Hippocampal formation (tissue), 2 donors: ENCODE measurements at places on chromosomes 6 and 20.

- no peak for DNase-seq
Measured at GRCh38 chr6:31075528-31075927, 36.8 kb downstream of the C6orf15 start.

- DNase-seq = no peak
Measured at GRCh38 chr6:108940741-108941140, 92.5 kb downstream of the ARMC2 start.

- no peak for DNase-seq
Measured at GRCh38 chr6:111652156-111652555, 46.5 kb upstream of the TRAF3IP2 start.

- no peak for DNase-seq
Measured at GRCh38 chr6:5286780-5287179, 25.5 kb downstream of the FARS2 start.

DNA sequence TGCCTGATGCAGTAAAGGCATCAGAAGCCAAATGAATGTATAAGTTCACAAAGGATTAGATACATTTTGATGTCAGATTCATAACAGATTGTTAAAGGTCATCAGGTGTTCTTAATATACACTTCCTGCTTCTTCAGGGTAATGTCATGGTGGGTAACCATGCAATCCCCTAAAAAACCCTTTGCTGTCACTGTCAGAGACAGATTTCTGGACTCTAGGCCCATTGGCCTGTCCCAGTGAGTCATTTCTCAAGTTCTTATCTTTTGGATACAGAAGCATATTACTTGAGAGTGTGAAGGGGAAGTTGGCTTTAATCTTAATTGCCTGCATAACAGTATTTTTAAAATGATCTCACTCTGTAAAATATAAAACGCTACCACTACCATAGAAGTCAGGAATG is 895.6 kb upstream of the MAP3K7 start:
- DNase-seq = no peak

GRCh38 chr6:124007266-124007665 is 203.6 kb downstream of the NKAIN2 start:
- DNase-seq = no peak

DNA sequence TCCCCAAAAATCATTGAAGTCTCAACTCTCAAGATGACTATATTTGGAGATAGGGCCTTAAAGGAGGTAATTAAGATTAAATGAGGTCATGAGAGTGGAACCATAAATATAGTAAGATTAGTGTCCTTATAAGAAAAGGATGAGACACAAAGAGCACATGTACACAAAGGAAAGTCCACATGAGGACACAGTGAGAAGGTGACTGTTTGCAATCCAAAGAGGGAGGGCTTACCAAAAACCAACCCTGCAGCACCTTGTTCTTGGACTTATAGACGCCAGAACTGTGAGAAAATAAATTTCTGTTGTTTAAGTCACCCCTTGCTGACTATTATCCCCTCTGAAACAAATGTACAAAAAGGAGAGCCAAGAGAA is 150.4 kb upstream of the SMLR1 start:
- no peak for DNase-seq

- DNase-seq = no peak
Measured at GRCh38 chr20:58228484-58229197, at the start of gene ANKRD60. ANKRD60 (minus strand) TSS chr20:58228653; CDS start chr20:58228653, 0 bp downstream.

GRCh38 chr6:108640104-108640503 is 79.4 kb downstream of the FOXO3 start:
- no peak for DNase-seq

DNA sequence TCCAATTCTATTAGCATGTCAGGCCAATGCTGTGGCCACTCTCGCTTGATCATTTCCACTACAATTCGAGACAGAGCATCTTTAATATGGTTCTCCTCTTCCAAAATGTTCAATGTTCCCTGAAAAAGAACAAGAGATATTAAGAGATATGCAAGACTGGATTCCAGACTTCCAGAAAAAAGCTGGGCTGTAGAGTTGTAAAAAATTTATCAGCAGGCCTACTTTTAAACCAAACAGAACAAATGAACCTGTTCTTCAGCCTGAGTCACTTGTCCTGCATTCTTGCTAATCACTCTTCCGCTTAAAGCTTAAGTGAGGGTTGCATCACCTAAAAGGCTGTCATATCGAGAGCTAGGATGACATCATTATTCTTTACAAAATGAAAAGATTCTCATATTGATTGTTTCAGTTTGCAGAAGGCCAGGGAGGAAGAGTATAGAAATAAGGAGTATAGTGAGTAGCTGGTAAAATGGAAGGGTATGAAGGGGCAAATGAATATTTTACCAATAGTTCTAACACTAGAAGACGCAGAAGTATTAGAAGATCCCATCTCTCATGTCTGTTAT is 4.9 kb downstream of the XPO5 start:
- DNase-seq = no peak

- DNase-seq = no peak
Measured at GRCh38 chr20:23612396-23612795, 6.7 kb upstream of the CST9 start.

DNA sequence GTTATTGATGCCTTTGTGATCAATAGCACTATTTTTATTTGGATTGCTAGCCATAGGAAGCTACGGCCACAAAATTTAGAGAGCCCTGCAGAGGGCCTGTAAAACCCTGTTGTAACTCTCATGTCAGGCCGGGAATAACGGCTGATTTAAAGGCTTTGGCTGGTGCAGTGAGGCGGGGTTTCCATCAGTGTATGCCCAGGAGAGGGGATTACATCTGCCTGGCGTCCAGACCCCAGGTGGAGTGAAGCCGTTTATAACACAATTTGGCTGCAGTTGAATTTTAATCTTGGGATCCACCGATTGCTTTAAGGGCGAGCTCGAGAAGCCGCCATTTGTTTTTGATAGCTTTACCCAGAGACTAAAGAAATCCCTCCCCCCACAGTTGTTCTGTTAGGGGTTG is 29.1 kb upstream of the APCDD1L start:
- DNase-seq = no peak

DNA sequence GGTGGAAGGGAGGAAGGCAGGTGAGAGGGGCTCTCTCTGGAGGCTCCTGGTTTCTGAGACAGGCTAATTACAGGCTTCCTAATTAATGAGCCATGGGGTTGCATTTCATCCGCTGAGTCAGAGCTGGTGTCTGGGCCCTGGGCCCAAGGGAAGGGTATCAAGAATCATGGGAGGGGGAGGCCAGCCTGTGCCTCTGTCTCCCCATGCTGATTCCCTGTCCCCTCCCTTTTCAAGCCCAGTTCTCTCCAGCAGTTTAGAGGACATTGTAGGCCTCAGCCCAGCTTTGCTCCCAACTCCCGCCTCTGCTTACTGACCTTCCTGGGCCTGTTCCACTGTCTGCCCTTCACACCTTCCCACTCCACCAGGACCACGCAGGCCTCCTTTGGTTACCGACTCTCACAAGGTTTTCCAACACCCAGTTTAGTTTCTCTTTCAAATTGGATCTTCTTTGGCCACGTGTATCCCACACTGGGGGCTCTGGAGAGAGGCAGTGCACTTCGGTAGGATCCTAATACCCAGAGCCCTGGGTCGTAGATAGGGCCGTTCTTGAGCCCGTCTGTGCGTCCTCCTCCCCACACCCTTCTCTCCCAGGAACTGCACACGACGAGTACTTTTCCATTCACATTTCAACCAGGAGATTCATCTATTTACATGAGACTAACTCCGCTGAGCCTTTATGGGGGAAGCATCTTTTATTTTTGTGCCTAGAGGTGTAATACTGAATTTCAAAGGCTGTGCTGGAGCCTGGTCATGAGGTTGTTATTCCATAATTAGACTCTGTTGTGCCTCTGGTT is 18.2 kb upstream of the AVP start:
- no peak for DNase-seq

DNA sequence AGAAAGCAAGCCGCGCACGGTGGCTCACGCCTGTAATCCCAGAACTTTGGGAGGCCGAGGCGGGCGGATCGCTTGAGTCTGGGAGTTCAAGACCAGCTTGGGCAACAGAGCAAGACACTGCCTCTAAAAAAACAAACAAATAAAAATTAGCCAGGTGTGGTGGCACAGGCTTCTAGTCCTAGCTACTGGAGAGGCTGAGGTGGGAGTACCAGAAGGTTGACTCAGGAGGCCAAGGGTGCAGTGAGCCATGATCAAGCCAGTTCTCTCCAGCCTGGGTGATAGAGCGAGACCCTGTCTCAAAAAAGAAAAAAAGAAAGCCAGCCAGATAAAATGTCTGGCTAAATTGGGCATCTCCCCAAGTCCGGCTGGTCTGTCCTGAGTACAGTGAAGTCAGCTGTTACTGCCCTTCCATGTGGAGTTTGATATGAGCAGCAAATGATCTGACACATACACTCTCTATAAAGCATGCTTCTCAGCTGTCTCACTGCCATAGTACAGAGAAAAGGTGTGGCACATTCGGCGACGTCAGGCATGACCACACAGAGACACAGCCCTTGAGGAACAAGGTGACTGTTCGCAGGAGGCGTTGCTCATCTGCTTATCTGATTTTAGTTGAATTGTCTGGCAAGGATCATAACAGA is 13.0 kb downstream of the CD83 start:
- DNase-seq = no peak

- DNase-seq = no peak
Measured at GRCh38 chr6:52103623-52104022, 16.2 kb upstream of the PKHD1 start.
